Neuronal stem cell (in vitro differentiated cells): ENCODE measurements at places on chromosomes 1 and 21.

DNA sequence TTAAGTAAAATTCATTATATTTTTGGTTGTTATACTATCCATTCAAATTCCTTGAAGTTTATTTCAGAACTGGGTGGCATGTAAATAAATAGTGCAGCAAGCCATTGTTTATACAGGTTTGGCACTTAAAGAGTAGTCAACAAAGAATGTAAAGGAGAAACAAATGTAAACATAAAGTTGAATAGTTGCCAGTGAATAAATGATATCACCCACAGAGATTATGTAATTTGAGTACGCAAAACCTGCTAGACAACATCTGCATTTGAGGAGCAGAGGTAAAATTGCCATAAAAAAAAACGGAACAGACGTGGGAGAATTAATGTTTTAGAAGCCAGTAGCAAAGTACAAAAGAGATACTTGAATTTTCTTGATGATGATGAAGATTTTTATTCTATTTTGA lies 111.6 kb downstream of the ADGRL2 start:
- no peaks in the 10 kb centered on the region for H3K4me1 ChIP-seq
- DNase-seq: no peak
- H3K36me3 ChIP-seq: peaks cover 98% of the 10 kb centered on the region
- no peaks in the 10 kb centered on the region for H3K27me3 ChIP-seq
- no peak overlapping the region for H3K27ac ChIP-seq
- no peak overlapping the region for H3K4me3 ChIP-seq

DNA sequence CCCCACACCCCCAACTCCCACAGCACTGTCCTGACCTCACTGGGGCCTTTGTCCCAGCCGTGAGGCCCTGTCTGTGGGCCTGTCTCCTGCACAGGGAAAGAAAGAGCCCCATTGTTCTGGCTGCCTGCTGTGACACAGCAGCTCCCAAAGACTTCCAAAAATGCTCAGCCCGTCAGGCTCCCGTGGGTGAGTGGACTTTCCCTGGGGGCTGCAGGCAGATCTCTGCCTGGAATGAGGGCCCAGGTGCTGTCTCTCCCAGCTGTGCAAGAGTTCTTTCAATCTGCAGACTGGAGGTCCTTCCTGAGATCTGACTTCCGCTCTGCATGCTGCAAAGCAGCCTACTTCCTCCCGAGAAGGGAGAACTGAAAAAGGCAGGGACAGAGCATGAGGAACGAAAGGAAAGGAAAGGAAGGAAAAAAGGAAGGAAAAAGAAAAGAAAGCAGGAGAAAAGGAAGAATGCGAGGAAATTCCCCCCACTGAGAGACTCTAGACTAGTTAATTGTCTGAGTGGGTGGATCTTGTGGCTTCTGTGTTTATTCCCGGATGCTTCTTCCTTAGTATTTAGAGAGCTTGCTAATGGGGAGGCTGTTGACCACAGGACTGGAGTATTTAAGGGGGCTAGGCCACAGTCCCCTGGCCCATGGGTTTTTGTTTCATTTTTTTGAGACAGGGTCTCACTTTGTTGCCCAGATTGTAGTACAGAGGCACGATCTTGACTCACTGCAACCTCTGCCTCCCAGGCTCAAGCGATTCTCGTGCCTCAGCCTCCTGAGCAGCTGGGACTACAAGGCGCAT lies 15.0 kb downstream of the NES start:
- no peak overlapping the region for H3K4me3 ChIP-seq
- H3K27me3 ChIP-seq: no peaks in the 10 kb centered on the region

GRCh38 chr1:116769994-116770393 lies 15.8 kb downstream of the CD2 start:
- H3K27ac ChIP-seq: no peak overlapping the region
- H3K27me3 ChIP-seq: no peaks in the 10 kb centered on the region
- H3K4me3 ChIP-seq: no peak overlapping the region

DNA sequence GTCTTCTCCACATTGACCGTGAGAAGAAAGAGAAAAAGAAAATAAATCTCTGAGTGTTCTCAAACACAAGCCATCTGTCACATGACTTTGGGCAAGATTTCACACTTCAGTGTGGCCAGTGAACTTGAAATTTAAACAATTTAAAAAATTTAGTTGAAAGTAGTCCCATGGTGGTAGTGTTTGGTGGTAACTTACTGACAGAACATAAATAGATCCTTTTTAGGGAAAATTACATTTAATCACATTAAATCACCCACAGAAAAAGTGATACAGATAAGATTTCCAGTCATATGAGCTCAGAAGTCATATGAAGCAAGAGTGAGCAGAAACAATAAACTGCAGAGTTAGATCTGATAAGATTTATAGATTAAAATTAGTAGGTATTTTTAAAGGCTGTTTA lies 31.9 kb upstream of the SGIP1 start:
- no peak overlapping the region for H3K27ac ChIP-seq
- no peak overlapping the region for H3K4me3 ChIP-seq
- H3K4me1 ChIP-seq: no peaks in the 10 kb centered on the region
- no peaks in the 10 kb centered on the region for H3K36me3 ChIP-seq
- no peaks in the 10 kb centered on the region for H3K27me3 ChIP-seq

- no peak overlapping the region for H3K4me3 ChIP-seq
- H3K27me3 ChIP-seq: no peaks in the 10 kb centered on the region
- H3K4me1 ChIP-seq: peaks cover 1% of the 10 kb centered on the region
- no peak for DNase-seq
- no peak overlapping the region for H3K27ac ChIP-seq
These were observed 24.3 kb downstream of the PER3 start for GRCh38 chr1:7808253-7808844.
